H1 (cell line): ENCODE measurements at places on chromosomes 3 and 15. TPM values are rescaled to one million over a fixed set of nuclear protein-coding genes. Genes with fewer than 3 reads are reported as not detected.

GOLGA8S gene
- polyA plus RNA-seq, result 0.05 TPM in 2 replicates

DNA sequence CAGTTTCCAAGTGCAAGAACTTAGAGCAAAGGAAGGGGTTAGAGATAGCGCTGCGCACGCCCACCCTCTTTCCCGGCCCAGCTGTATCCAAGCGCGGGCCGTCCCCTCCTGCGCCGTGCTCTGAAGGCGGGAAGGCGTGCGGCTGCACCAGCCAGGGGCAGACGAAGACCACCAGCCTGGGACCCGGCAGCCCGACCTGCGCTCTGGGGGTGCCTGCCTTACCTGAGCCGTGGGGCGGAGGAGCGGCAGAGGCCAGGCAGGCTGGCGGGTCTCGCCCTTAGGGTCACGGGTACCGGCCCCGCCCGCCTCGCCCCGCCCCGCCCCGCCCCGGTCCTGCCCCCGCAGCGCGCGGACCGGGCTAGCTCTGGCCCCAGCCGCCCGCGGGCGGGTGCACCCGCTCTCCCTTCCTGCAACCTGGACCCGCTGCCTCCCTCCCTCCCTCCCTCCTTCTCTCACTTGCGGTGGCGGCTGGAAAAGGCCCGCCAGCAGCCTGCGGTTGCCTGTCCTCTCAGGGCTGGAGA is at the start of gene WDR72:
Gene WDR72 (minus strand): TSS at position 253 of the 521 bp plus-strand sequence. CDS start 26,514 bp downstream, outside the sequence.
- DNase-seq, result peak; percentile 68

DNA sequence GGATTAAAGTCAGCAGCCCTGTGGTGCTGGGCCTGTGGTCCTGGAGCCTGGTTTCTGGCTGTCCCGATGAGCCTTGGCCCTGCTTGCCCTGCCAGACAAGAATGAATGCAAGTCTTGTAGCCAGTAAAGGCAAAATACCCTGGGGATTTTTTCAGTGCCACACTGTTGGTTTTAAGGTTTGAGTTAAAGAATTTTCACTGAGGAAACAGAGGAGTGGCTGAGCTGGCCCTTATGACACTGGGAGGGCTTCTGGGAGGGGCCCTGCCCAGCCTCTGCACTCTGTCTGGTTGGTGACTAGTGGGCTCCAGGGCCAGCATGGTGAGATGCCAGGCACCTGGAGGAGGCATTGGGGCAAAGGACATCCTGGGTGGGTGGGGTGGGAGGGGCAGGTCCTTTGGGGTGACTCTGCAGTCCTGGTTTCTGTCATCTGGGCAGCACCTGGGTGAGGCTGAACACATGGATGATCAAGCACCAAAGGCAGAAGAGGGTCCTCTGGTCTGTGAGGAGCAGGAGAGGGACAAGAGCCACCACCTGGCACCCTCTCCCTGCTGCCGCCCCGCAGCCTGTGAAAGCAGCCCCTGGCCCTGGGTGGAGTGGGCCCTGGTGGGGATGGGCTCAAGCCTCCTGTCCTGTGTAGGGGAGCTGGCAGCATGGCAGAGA is 12.5 kb upstream of the PLA2G4E start:
- no peak for DNase-seq

STRA6 gene
- polyA plus RNA-seq, result 14.5 and 21.0 TPM in 2 replicates

THRB gene
- 0.98 and 1.4 TPM in 2 replicates for polyA plus RNA-seq
